ENCODE measurements at places on chromosomes 2 and 18.

GRCh38 chr2:183195397-183195796, 71.2 kb downstream of the NUP35 start:
- no peak for DNase-seq

DNA sequence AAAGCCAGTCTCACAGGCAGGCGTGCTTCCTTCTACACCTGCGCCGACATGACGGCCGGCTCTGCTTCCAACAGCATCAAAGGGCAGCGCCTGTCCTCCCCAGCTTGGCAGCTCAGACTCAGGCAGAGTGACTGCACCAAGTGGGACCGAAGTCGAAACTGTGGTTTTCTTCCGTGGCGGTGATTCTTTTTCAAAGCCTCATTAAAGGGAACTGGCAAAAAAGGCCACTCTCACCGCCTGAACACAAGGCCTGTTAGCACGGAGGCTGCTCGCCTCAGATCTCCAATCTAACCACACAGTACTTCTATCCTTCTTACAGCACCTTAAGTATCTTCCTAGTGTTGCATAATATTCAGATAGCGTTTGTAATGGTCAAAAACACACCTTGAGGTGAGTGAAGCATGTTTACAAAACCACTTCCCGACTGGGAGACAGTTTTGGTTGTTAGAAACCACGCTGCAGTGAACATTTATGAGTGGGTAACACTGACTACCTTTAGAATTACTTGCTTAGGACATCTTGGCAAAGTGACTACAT, 236.4 kb downstream of the HDAC4 start:
- DNase-seq = no peak

- DNase-seq = no peak
Observed at GRCh38 chr18:61606068-61606660, 272.9 kb downstream of the CDH20 start.

GRCh38 chr18:79458131-79458838, 62.6 kb downstream of the NFATC1 start:
- DNase-seq = no peak

DNA sequence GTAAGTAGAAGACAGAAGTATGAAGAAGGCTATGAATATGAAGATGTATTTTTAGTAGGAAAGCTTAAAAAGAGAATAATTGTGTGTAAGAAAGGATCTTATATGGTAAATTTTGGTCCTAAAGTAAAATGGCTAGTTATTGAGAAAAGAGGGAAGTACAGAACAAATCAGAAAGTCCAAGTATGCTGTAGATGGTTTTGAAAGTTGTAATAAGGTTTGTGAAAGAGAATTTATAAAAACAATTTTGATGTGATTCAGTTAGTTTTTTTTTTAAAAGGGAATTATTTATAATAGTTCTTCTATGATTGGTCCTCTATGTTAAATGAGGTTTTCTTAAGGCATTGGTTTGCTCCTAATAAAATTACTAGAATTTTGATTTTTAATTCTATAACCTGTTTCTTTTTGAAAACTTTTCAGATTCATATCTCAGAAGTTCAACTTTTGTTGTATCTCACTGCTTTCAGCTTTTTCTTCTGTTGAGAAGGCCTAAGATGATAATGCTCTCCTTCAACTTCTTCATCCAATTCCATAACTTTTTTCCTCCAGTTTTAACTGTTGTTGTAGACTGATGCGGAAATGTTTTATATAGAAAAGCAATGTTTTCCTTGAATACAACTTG, 322.7 kb downstream of the NOL4 start:
- DNase-seq = no peak

GRCh38 chr2:71682341-71682740, 229.0 kb downstream of the DYSF start:
- no peak for DNase-seq

GRCh38 chr18:76346490-76347130, 148.4 kb downstream of the ZNF516 start:
- no peak for DNase-seq

- no peak for DNase-seq
Observed at GRCh38 chr2:33292981-33293595, 183.4 kb upstream of the RASGRP3 start.

DNA sequence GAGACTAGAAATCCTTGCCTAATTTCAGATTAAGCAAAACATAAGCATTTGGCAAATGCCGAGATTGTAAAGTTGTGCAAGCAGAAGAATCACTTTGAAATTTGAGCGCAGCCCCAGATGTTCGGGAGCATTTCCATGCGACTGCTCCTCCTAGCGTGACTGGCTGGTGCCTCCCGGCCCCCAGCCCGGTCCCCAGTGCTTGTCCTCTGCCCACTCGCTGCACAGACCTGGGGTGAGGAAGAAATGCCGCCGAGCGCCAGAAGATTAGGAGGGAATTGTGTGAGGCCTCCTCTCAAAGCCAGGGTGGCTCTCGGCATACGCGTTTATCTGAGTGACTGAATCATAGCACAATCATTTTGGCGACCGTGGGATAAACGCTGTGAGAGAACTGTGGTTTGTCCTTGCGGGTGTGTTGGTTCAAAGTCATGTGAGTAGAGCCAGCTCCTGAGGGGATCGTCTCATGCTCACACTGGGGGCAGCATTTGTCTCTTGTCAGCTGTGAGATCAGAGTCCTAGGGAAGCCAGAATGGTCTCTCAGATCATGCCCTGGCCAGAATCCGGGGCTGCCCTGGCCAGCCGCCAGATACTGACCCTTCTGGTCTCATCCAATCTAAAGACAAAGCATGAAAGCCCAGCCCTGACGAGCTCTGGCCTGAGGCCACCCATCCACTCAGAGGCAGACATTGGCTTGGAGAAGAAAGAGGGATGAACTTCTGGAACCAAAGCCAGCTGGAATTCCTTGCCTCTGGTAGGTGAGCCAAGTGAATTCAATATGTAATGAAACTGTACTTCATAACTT, 189.3 kb downstream of the SH3RF3 start:
- DNase-seq = no peak

- no peak for DNase-seq
Observed at GRCh38 chr2:168178520-168179324, 68.7 kb downstream of the STK39 start.

- no peak for DNase-seq
Observed at GRCh38 chr2:165500816-165501215, 31.3 kb downstream of the CSRNP3 start.

- no peak for DNase-seq
Observed at GRCh38 chr2:121524685-121525425, 5.8 kb upstream of the RNU4ATAC start.

GRCh38 chr18:55179835-55180234, 220.6 kb upstream of the CCDC68 start:
- no peak for DNase-seq

- no peak for DNase-seq
Observed at GRCh38 chr2:169579044-169579443, 5.1 kb upstream of the PPIG start.

GRCh38 chr2:122218596-122218995, 463.1 kb downstream of the TSN start:
- DNase-seq = no peak

DNA sequence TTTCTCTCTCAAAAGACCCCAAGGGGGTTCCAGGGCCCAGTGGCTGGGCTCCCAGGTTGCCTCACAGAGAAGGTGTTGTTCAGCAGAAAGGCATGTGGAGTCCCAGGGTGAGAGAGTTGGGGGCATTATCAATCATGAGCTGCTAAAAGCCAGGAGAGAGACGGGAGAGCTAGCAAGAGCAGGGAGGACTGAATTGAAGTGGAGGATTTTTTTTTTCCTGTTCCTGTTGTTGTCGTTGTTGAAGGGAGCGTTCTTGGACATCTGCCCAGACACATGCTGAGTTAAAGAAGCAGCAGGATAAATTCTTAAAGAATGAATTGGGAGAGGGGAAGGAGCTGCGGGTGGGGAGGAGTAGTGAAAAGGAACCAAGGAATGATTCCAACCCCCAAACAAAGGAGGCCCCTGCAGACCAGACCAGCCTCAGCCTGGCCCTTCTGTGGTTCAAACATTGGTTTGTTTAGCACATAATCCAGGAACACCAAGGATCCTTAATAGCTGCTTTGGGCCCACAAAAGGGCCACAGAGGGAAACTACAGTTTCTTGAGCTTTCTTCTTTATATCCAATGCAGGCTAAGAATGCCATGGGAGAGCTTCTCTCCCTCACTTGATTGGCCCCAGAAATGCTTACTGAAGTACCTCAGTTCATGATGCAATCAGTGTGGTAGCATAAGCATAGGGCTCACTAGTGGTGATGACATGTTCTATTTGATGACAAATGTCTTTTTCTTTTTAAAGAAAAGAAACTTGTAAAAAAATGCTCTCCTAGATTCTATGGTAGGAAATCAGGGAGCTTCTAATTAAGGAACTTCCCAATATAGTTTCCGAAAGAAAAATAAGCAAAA, 146.0 kb downstream of the SETBP1 start:
- no peak for DNase-seq

GRCh38 chr2:69693775-69694450, 48.0 kb upstream of the ANXA4 start:
- no peak for DNase-seq

- no peak for DNase-seq
Observed at GRCh38 chr2:148049284-148049683, 28.4 kb downstream of the MBD5 start.

DNA sequence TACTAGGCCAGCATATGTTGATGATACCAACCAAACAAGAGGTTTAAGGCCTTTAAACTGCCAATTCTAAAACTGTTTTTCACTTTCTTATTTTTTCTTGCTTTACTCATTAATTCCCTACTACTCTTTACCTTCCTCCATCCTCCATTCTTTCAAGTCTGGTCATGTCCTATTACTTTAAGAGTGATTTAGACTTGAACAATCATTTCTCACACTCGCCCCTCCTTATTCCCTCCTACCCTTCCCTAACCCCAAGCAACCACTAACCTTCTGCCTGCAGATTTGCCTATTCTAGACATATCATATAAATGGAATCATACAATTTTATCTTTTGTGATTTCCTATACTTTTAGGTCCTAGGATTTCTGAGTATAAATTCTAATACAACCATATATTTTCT, 127.7 kb downstream of the USP34 start:
- DNase-seq = no peak

- DNase-seq = no peak
Observed at GRCh38 chr2:7116511-7116910, 199.3 kb downstream of the RNF144A start.

DNA sequence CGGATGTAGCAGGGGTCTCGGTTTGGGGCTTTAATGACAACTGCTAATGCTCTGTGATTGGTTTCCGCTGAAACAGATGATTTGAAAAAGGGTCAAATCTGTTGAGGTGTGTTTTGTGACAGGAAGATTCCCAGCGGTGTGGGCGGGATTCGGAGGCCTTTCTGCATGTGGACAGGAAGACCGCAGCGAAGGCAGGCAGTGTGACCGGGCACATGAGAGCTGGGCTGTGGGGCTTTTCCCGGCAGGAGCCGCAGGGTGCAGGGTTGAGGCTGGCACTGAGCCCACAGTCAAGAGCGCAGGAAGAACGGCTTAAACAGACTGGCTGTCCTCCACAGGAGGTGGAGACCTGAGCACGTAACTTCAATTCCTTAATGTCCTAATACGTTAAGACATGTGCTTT, 180.0 kb upstream of the TPO start:
- DNase-seq = no peak

Data from stimulated activated CD4-positive, alpha-beta T cell treated with anti-CD3 and anti-CD28 coated beads, Interleukin-12 subunit alpha, Interleukin-12 subunit beta, amount 100 ng/mL, for 48 hours (primary cell).